ENCODE measurements at places on chromosomes 2 and 18. TPM values are rescaled to one million over a fixed set of nuclear protein-coding genes. Genes with fewer than 3 reads are reported as not detected.

DNA sequence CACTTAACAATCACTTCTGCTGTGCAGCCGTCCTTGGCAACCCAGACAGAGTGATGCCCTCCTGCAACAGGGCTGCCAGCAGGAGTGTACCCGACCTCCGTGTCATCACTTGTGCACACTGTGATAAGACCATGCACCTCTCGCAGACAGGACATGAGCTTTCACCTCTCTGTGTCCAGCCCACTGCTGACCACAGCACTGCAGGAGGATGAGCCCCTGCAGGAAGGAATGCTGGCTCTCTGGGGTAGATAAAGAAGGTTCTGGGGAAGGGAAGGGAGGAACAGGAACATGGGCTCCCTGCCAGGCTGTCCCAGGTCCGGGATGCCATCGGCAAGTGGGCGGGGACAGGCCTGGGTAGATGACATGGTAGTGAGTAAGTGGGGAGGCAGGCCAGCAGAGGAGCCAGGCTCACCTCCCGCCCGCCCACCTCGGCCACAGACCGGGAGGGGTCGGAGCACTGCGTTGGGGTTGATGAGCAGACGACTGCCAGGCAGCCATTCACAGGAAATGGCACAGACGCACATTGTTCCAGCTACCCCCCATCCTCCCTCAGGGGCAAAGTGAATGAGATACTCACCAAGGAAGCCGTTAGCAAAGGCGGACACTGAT lies 18.6 kb upstream of the COL6A3 start:
- no peak for DNase-seq

DNA sequence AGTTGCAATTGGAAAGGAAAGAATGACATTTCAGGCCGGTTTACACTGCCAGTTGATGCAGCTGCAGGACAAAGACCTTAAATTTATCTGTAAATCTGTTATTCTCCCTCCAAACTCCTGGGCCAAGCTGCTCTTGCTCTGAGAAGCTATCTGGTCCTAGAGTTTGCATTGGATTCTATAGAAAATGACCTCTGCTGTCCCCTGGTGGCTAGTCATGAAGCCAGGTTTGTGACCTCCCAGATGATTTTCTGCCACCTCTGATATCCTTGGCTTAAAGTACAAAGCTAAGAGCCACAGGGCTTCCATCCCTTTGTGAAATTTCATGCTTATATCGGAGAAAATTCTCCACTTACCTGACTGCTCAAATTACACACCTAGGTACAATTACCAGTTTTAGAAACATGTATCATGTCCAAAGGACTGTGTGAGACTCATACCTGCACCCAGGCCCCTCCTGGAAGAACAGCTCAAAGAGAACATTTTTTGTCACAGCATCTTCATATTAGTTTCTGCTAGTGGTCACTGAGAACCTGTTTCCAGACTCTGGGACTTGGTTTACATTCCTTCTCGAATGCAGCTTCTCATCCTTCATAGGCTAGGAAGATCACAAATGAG lies 28.9 kb upstream of the IER3IP1 start:
- peak; percentile 14 for DNase-seq

SERPINB4 gene
- total RNA-seq: not detected

SP5 gene
- total RNA-seq: 0.10 TPM

GRCh38 chr2:200616656-200617055 lies 30.8 kb downstream of the AOX1 start:
- DNase-seq: no peak

DNA sequence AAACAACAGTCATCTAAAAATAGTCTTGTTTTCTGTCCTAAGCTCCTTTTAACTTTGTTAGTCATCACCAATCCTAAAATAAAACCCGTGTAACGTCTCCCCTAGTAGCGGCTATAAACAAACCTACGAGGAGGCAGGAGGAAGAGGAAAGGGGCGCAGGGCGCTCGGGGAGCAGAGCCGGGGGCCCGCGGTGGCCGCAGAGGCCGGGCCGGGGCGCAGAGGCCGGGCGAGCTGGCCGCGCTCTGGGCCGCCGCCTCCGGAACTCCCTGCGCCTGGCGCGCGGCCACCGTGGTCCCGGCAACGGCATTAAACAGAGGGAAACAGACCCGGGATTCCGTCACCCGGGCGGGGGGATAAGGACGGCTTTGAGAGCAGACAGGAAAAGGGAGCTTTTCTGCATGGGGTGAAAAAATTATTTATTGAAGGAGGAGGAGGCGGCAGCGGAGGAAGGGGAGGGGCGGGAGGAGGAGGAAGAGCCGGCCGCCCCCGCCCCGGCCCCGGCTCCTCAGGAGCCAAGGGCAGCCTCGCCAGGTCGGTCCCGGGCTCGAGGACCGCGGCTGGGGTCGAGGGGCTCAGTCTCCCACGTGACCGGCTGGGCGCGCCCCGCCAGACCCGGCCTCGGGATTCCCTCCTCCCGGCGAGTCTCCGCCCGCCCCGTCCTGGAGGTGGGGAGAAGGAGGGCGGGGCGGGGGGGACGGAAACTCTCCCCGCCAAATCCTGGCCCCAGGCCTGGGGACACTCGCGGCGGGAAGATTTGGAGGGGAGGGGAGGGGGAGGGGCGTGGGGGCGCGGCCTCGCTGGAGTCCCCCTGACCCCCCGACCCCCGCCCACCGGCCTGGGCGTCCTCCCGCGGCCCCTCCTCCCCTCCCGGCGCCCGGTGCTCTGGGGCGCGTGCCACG lies 1.8 kb upstream of the NFATC1 start:
- DNase-seq: peak; percentile 83

- DNase-seq: no peak
Observed at GRCh38 chr2:113376913-113377445, 60.5 kb upstream of the ZNG1B start.

- no peak for DNase-seq
Observed at GRCh38 chr2:20415511-20415918, 31.4 kb upstream of the RHOB start.

DNA sequence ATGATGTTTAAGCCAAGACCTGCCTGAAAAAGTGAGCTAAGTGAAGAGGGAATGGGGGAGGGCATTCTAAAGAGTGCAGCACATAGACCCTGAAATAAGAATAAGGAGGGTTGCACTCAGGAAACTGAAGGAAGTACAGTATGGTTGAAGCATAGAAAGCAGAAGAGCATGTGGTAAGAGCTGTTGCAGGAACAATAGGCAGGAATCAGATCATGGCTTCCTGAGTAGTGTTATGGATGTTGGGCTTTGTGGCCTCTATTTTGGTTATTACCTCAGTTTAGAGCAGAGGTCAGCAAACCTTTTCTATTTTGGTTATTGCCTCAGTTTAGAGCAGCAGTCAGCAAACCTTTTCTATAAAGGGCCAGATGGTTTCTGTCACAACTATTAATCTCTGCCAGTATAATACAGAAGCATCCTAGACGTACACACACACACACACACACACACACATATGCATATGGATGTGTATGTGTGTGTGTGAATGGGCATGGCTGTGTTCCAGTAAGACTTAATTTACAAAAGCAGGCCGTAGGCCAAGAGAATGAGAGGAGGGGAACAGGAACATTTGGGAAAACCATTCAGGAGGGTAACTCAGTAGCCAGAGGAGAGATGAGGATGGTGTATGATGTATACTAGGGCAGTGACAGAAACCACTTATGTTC lies 91.1 kb upstream of the MYO3B start:
- no peak for DNase-seq

- DNase-seq: no peak
Observed at GRCh38 chr2:202847693-202848524, 23.7 kb downstream of the ICA1L start.

DNA sequence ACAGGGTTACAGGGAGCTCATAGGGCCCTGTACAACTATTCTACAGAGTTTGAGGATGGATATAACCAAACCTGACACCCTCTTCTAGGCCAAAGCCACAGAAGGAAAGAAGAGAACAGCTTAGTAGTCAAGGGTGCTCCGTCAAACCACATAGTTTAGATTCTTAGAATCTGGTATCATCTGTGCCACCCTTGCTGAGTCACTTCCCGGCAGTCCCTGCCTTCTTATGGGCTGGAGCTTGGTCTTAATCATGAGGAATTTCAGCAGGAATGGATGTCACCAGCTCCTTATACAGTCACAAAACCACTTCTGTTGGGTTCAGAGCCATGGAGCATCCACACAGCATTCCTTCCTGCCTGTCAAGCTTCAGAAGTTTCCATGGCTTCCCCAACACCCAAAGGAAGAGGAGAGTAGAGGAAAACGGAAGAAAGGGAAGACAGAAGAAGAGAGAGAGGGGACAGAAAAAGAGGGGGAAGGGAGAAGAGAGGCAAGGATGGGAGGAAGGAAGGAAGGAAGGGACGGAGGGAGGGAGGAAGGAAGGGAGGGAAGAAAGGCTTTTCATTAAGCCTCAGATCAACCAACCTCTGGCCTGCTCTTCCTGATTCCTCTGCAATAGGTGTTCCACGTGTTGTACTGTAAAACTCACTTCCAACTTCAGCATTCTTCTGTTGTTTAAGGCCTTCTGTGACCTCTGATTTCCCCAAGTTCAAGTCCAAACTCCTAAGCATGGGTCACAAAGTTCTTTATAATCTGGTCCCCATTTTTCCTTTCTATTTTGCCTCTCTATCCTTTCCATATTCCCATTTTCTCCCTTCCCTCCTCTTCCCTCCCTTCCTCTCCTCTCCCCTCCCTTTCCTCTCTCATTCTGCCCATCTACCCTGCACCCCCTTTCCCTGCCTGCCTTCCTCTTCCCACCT lies 246.1 kb upstream of the TNP1 start:
- DNase-seq: peak; percentile 46

RAB17 gene
- 3.6 TPM for total RNA-seq

GPR75 gene
- total RNA-seq: 4.5 TPM

FAM237A gene
- total RNA-seq: not detected

DNA sequence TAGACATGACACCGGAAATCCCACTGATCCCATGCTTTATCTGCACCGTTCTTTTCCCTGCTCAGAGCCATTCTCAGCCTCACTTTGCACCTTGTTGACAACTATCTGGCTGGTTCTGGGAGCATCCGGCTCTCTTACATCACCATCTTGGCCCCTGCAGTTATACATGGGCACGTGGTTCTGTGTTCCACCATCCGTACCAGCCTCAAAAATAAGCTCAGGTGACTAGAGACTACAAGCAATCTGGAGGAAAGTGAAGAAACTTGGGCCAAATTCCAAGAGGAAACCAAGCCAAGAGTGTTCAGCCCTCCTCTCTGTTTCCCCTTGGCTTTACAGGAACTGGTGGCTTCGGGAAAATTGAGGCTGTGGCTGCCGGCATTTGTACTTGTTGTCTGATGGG lies 244.6 kb upstream of the ACVR2A start:
- no peak for DNase-seq

- peak; percentile 85 for DNase-seq
Observed at GRCh38 chr2:240170354-240170735, 29.9 kb upstream of the OTOS start.

ITPRIPL1 gene
- total RNA-seq: 27.1 TPM

GRCh38 chr2:101728865-101729264 lies 31.4 kb downstream of the MAP4K4 start:
- DNase-seq: no peak

- DNase-seq: no peak
Observed at GRCh38 chr18:39464006-39464405, 1898.4 kb upstream of the CELF4 start.

SP140L gene
- 3.7 TPM for total RNA-seq

- peak; percentile 68 for DNase-seq
Observed at GRCh38 chr2:229910832-229911412, 10.9 kb downstream of the TRIP12 start.

ZNF804A gene
- 16.8 TPM for total RNA-seq

GRCh38 chr2:88517759-88518201 lies 65.3 kb upstream of the FOXI3 start:
- DNase-seq: peak; percentile 10

SLC35F5 gene
- total RNA-seq: 88.7 TPM

PLB1 gene
- total RNA-seq: 0.61 TPM

DNA sequence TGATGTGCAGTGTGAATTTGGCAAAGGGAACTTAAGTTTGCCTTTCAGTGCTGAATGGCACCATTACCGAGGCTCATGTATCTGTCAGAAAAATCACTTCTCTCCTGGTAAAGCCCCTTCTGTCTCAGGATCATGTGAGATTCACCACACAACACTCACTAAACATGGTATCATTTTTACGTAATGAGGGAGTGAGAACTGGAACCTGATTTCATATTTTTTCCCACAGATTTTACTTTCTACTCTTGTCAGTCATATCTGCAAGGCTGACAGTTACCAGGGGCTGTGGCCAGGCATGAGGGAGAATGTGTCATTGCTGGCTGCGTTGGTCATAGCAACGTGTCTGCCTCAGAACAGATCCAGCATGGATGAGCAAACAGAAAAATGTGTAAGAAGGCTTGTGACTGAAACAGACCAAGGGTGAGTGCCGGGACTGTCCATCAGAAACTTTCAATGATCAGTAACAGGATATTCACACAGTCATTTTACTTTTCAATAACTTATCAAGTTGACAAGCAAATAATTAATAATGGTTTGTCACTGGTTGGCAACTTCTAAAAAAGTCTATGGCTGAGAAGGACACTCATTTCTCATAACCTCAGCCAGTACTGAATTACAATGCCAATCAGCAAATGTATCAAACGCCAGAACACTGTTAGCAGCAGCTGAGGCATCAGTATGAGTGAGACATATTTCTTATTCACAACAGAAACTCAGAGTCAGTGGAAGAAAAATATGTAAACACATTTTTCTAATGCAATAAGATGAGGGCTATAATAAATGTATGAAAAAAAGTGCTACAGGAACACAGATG lies 100.5 kb downstream of the CDC42EP3 start:
- no peak for DNase-seq

RAB11FIP5 gene
- 7.9 TPM for total RNA-seq

- DNase-seq: no peak
Observed at GRCh38 chr2:172109256-172109987, 6.7 kb upstream of the DLX2 start.

DNA sequence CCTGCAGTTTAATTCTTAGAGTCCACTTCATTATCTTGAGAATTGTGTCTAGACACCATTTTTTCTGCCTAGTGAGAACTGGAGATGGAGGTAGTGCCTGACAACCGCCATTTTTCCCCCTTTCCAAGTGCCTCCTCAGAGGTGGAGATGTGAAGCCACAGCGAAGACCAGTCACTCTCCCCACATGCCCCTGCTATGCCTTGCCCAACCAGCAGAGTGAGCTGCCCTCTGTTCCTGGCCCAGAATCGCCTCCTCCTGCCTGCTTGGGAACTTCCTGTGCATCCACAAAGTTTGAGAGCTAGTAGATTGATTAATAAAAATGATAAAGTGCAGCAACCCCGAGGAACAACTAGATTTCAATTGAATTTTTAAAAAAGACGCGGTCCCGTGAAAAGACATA lies 123.3 kb downstream of the CLIP4 start:
- DNase-seq: peak; percentile 66

GRCh38 chr2:67669168-67669567 lies 272.0 kb downstream of the ETAA1 start:
- DNase-seq: no peak

GRCh38 chr2:196977507-196977906 lies 51.0 kb upstream of the PGAP1 start:
- DNase-seq: no peak

INSIG2 gene
- total RNA-seq: 11.0 TPM

Measured in SJCRH30 (cell line).